ENCODE measurements at places on chromosomes 6 and 20.

- DNase-seq = no peak
Observed at GRCh38 chr6:56749632-56750151, 107.0 kb upstream of the DST start.

- DNase-seq = no peak
Observed at GRCh38 chr6:40907198-40907701, 131.8 kb downstream of the UNC5CL start.

DNA sequence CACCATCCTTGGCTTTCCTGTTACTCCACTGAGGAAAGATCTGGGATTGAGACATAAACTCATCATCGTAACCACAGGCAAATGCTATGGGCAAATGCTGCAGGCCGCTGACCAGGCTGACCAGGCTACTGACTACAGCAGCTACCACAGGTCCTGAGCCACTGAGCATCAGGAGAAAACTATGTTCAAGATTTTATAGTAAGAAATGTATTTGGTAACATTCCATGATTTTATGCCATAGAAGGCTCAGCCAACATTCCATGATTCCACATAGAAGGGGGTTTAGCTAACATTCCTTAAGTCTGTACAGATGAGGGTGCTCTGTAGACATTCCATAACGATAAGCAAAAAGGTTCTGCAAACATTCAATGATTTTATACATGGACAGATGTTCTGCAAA is 16.1 kb upstream of the B4GALT5 start:
- no peak for DNase-seq

- DNase-seq = no peak
Observed at GRCh38 chr20:57414867-57415592, 23.8 kb downstream of the RBM38 start.

- DNase-seq = no peak
Observed at GRCh38 chr20:62064770-62065673, 659 bp downstream of the TAF4 start.

DNA sequence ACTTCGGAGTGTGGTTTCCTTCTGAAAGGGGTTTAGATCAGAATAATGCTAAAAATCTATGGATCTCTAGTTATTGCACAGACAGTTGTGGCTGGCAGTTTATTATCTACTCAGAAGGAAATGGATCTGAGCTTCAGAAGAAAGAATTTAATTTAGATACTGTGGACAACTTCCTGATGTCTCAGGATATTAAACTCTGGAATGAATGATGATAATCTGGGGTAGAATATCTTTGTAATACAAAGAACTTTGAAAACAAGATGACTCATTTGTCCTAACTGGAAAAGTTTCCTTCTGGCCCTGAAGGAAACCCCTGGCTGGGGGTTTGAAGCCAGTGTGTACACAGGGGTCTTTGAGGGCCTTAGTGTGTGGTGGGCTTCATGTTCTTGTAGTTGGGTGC is 78.0 kb downstream of the EDN3 start:
- no peak for DNase-seq

DNA sequence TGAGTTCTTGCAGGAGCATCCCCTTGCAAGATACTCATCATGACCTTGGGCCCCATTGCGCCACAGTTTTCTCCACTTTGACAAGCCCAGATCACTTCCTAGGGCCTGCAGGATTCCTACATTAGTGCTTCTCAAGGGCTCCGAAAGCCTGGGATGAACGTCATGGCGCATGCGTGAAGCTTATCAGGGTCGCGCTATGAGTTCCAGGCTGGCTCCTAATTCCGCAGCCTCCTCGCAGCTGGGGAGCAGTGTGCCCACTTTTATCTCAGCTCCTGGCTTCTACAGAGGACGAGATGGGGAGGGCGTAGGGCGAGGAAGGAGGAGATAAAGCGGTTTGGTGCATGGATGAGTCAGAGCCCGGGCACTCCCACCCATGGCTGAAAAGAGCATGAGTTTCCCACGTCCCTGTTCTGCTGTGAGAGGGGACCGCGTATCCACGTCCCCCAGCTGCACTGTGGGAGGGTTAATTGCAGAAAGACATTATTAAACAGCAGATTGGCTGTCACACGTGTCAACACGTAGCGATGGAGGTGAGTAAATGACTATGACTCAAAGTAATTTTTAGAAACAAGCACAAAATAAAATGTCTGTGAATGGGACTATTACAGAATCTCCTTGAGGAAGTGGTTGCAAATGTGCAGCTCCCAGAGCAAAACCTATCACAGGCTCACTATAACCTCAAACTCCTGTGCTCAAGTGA is 72.9 kb upstream of the DSP start:
- DNase-seq = no peak

DNA sequence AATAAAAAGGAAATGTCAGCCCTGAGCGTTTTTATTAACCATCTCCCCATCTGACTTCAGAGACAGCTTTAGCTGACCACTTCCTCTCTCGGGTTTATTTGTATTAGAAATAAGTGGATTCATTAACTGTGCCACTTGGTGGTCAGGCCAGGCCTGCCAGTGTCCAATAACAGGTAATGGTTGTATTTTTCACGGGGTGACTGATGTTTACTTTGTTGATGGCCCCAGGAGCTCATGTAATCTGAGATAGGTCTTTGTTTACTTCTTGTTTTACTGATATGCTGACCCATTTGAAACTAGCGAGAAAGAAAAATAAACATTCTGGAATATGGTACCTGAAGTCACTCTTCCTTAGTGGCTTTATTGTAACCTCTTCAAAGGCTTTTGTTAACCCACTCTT is 504.3 kb upstream of the SLC35B3 start:
- DNase-seq = no peak

- DNase-seq = no peak
Observed at GRCh38 chr6:6841571-6841970, 253.1 kb downstream of the LY86 start.

- DNase-seq = no peak
Observed at GRCh38 chr6:90820436-90820835, 233.6 kb upstream of the MAP3K7 start.

- DNase-seq = no peak
Observed at GRCh38 chr6:85049282-85049681, 284.9 kb upstream of the TBX18 start.

DNA sequence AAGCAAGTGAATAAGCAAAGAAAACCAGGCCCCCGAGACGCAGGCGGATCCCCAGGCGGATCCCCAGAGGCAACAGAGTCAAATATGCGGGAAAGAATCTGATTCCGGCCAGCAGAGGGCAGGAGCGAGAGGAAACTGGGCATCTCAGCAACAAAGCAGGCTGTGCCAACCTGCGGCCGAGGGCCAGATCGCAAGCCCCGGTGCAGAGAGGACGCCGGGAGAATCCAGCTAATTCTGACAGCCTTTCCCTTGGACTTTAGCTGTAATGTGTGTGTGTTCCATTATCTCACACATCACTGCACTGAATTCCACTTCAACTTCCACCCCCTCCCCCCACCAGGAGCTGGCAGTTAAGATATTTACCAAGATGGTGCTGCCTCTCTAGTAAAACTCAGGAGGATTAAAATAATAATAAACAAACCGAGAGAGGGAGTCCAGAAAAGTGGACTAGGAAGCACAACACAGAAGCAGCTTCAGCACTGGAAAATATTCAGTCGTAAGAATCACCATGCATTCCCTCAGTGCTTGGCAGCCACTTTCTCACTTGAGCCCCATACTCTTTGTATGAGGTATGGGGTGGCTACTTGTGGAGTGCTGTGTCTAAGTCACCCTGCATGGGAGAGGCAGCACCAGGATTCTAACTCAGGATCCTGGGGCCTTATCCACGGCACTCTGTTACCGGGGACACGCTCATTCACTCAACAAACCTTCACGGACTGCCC is 66.2 kb upstream of the SNX9 start:
- peak; percentile 68 for DNase-seq

DNA sequence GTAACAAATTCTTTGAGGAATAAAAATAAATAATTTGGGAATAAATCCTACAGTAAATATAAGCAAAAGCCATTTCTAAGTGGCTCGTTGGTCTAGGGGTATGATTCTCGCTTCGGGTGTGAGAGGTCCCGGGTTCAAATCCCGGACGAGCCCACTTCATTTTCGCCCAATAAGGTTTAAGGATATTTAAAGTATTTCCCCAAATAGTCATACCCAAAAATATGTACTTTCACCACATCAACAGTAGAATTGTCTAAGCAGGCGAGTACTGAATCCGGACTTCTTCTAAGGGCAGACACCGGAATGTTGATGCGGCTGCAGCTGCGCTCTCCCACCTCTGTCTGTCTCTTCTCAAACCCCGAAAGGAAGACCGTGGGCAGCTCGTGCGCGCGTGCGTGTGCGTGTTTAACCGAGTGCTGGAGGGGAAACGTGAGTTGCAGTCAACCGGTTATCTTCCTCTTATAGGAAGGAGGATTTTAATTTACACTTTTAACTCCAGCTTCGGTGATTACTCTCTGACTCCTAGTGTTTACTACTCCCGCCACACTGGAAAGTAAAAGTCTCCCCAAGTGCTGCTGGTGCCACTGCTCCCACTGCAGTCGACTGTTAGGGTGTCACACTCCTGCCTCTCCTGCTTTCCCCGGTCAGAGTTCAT is 155.7 kb upstream of the PRSS16 start:
- DNase-seq = no peak

DNA sequence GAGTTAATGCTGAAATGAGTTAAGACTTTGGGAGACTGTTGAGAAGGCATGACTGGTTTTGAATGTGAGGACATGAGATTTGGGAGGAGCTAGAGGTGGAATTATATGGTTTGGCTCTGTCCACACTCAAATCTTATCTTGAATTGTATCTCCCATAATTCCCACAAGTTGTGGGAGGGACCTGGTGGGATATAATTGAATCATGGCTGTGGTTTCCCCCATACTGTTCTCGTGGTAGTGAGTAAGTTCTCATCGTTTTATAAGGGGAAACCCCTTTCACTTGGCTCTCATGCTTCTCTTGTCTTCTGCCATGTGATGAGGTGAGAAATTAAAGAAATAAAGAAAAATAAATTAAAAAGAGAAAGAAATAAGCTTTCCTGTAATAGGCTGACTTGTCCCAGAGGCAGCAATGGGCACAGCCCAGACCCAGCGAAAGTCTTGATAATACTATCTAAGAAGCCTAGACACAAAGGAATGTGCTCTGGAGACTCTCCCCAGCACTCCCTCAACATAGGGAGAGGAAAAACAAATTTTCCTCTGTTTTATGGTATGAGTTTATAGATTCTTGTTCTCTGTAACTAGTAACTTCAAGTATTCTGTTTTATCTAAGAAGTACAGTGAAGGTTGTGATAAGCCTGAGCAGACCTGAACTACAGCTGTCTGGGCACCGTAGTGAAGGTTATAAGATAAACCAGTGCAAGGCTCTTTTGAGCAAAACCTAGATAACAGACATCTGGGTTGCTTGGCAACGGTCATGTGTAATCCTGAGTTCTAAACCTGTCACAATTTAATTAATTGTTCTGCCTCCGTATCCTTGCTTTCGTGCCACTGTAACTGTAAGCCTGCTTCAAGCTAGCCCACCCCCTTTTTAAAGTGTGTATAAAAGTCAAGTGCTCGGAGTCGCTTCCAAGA is 88.9 kb upstream of the ECI2 start:
- DNase-seq = no peak

- DNase-seq = no peak
Observed at GRCh38 chr6:170253910-170254269, 37.0 kb downstream of the DLL1 start.

DNA sequence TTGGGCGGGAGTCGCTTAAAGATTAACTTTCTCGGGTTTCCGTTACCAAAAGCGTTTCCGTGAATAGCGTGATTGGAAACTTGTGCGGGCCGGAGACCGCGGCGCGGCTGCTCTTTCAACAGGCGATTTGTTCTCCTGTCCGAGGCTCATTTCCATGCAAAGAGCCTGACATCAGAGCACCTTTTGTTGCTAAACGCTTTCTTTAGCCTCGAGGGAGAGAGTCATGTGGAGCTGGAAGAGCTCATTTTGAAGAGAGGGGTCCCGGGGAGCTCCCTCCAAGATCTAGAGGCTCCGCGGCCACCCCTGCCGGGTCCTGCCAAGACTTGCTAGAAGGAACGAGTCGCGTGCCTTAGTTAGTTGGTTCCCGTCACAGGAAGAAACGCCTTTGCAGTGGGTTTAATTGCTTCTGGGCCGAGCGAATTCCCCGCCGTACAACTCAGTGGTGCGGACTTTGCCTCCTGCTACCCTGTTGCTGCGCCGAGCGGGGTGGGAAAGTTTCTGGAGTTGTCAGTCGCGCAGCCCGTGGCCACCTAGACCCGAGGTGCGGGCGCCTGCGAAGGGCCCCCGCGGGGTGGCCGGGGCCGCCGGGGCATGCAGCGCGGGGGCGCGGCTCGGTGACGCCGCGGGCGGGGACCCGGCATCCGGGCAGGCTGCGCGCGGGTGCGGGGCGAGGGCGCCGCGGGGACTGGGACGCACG is at the start of gene SASH1:
SASH1 (plus strand) TSS at position 489 of the 697 bp plus-strand sequence. CDS start 230 bp downstream, outside the sequence.
- no peak for DNase-seq

GRCh38 chr6:51648774-51649173 is 438.6 kb downstream of the PKHD1 start:
- no peak for DNase-seq

GRCh38 chr6:6622501-6622900 is 34.0 kb downstream of the LY86 start:
- DNase-seq = no peak

- no peak for DNase-seq
Observed at GRCh38 chr6:17334265-17334664, 53.1 kb downstream of the RBM24 start.

GRCh38 chr6:80967609-80968008 is 784.9 kb downstream of the TENT5A start:
- no peak for DNase-seq

DNA sequence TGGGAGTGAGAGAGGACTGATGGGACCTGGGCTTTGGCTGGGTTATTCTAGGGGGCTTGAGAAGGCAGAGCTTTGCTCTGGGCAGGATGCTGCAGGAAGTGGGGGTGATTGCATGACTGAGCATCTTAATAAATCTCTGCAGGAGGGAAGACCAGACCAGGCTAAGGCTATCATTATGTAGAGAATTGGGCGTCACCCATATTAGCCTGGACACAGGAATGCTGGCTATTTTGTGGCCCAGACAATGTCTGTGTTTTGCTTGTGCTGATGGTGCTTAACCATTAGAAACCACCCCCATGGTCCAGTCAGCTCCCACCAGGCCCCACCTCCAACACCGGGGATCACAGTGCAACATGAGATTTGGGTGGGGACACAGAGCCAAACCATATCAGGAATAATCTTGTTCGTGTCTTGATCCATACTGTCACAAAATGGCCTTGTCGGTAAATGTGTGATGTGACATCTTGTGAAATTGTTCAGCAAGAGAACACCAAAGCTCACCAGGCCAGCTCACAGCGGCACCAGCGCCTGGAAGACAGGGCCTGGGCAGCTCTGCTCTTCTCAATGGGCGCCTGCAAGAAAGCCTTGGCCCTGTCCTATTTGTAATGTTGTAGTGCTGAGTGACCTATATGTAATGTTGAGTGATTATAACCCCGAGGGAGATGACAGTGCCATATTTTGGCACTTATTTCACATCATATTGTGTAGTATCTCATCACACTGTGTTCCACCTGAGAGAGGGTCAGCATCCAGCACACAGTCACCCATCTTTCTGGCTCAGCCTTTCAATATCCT is 211.8 kb downstream of the QKI start:
- no peak for DNase-seq

GRCh38 chr6:74734901-74735300 is 471.0 kb downstream of the COL12A1 start:
- no peak for DNase-seq

- DNase-seq = no peak
Observed at GRCh38 chr20:61447952-61448351, 195.9 kb downstream of the CDH4 start.

Data from T-cell (primary cell).